ENCODE measurements at places on chromosomes 5 and 9.

DNA sequence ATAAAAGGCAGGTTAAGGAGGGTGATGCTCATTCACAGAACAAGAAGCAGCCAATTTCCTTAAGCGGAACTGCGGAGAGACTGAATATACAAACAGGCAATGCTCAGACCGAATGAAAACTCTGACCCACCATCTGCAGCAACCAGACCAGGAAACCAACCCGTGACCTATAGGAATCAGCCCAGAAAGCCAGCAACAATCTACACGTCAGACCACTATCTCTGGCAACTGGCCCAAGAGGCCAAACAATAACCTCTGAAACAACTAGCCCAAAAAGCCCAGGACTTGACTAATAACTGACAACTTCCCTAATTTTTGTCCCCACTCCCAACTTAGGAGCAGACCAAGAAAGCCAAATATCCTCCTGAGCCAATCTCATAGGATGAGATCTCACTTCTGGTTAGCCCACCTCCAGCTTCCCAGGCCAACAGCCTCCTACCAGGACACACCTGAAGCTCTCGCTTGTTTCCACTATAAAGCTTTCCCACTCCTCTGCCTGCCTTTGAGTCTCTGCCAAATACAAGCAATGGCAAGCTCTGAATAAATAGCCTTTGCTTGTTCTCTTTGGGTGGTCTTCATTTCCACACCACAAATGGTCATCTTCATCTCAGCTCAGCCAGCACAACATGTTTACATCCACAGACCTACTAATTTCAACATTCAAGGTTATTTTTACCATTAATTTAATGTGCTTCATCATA is 168.5 kb downstream of the HSD17B3 start:
- no peak for DNase-seq

- DNase-seq, result no peak
Observed at GRCh38 chr5:100299261-100299660, 235.9 kb upstream of the FAM174A start.

GRCh38 chr5:9347541-9348295 is 198.2 kb downstream of the SEMA5A start:
- DNase-seq, result no peak

GRCh38 chr5:82174128-82174918 is 103.8 kb downstream of the RPS23 start:
- no peak for DNase-seq

- no peak for DNase-seq
Observed at GRCh38 chr5:178278358-178279023, 45.9 kb upstream of the PHYKPL start.

DNA sequence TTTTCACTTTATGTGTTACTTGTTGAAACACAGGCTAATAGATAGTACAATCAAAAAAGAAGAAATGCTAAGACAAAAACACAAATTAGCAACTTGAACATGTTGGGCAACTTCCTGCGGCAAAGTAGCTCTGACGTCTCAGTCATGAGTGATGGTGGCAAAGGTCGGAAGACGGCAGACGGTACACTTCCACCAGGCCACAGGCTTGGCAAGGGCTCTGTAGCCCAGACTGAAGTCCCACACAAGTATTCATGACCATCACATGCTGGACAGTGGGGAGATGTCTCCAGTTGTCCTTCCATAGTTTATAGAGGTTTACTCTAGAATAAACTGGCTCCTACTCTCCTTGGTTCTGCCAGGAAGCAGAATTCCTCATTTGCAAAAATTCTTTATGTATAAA is 831.3 kb downstream of the MTRR start:
- DNase-seq, result no peak

GRCh38 chr5:12174734-12175133 is 270.5 kb upstream of the CTNND2 start:
- DNase-seq, result no peak

- DNase-seq, result peak; percentile 6
Observed at GRCh38 chr5:31581498-31582099, 49.5 kb downstream of the C5orf22 start.

- no peak for DNase-seq
Observed at GRCh38 chr9:87515006-87515405, 17.3 kb downstream of the DAPK1 start.

DNA sequence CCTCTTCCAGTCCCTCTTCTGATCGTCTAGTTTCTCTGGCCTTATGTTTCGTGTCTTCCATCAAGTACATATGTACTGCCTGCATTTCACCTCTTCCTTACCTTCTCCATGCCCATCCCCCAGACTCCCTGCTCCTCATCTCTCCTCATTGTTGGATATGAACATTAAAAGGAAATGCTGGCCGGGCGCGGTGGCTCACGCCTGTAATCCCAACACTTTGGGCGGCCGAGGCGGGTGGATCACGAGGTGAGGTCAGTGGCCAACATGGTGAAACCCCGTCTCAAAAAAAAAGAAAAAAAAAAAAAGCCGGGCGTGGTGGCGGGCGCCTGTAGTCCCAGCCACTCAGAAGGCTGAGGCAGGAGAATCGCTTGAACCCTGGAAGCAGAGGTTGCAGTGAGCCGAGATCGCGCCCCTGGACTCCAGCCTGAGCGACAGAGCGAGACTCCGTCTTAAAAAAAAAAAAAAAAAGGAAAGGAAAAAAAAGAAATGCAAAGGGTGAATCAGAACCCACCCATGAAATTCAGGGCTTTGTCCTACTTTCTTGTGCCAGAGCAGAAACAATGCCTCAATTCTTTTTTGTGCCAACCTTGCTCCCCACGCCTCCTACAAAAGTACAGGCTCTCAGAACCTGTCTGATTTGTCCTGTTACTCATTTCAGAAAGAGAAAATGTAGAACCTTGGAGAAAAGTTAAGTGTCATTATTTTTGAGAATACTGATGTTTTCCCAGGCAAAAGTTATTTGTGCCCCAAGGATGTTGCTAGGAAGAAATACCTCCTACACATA is 1.5 kb upstream of the ZFR start:
- peak; percentile 10 for DNase-seq

DNA sequence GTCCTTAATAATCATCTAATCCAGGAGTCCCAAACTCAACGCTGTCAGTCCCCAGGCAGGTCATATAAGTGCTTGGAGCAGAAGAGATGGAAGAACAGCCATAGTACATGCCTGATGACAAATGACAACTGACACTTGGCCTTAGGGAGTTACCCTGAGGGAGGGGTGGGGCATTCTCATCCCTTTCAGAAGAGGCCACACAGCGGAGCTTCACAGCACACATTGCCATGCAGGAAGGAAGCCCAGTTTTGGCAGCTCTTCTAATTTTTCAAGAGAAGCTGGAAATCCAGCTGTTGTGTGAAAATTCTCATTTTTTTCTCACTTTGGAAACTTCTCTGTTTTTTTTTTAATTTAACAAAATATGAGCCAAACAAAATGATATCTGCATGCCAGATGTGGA is 89.0 kb downstream of the ASTN2 start:
- no peak for DNase-seq

GRCh38 chr5:100469767-100470166 is 65.4 kb upstream of the FAM174A start:
- DNase-seq, result no peak

- DNase-seq, result no peak
Observed at GRCh38 chr5:3199962-3200755, 395.5 kb upstream of the IRX1 start.

DNA sequence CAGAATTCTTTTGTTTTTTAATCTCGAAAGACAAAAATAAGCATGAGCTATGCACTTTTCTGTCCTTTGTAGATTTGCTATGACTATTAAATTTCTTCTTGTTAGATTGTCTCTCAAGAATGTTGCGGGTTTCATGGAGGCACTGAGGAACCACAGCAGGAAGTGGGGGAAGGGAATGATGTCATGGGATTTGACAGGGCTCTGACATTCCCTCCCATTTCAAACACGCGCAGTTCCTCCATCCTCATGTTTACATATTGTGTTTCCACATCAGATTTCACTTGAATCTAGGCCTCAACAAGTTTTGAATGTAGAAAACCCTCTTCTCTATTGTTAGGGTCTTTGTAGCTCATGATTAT is 154.8 kb downstream of the PALM2AKAP2 start:
- no peak for DNase-seq

GRCh38 chr5:175873088-175873454 is 1.7 kb downstream of the CPLX2 start:
- no peak for DNase-seq

- no peak for DNase-seq
Observed at GRCh38 chr9:134193912-134194535, 29.7 kb upstream of the RNU6ATAC start.
